ENCODE measurements at places on chromosomes 6 and 20.

GRCh38 chr6:120564779-120565178 is 769.5 kb downstream of the TBC1D32 start:
- no peak for DNase-seq

DNA sequence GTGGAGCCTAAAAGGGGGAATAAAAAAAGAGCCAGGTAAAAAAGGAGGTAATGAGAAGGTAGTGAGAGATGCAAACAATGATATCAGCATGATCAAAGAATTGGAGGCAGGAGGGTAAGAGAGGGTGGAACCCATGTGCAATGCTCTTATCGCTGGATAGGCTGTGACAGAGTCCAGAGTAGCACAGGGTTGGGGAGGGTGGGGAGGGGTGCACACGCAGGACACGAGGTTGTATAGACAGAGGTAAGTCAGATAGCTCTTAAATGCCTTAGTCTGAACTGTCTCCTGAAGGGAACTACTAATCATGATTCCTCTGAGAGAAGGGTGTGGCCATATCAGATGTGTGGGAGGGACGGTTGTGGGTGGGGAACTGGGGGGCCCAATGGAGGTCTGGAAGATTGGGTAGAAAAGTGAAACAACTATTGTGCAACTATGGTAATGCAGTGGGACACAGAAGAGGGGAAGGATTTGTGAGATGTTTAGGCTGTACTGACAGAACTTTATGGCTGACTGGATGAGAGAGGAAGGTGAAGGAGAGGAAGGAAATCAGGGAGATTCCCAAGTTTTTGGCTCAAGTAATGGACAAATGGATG is 354.8 kb downstream of the BTBD9 start:
- DNase-seq = no peak

DNA sequence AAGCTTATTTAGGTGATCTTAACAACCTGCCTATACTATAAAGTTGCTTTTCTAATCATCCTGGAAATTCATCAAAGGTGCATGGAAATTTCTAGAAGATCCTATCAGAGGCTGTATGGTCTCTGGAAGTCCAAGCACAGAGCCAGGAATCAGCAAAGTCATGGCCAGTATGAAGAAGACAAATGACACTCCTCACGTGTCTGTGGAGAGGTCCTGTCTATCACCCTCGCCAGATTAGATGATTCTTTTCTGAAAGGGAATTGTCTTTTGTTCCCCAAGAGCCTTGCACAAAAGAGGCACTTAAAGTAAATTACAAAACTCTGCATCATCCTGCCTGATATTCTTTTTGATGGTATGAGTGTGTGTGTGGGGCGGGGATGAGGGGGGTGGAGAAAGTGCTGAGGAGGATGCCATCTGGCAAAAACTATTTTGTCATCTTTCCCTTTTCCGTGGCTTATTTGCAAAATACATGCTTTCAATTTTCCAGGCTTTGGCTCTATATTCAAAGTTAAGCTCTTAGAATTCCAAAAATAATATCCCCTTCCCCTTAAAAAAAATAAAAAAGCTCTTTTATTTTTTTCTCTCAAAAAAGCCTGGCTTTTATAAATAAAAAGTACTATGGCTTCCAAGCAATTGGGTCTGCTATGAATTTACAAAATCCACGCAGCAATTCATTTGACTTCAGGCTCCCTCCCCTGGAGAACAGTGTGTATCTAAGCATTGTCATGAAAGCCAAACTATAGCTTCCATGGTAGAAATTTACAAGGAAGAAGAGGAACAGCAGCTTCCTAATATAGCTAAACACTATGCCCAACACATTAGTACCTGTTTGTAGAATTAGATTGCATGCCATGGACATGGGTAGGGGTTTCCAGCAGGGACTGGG is 185.2 kb upstream of the ARG1 start:
- no peak for DNase-seq

DNA sequence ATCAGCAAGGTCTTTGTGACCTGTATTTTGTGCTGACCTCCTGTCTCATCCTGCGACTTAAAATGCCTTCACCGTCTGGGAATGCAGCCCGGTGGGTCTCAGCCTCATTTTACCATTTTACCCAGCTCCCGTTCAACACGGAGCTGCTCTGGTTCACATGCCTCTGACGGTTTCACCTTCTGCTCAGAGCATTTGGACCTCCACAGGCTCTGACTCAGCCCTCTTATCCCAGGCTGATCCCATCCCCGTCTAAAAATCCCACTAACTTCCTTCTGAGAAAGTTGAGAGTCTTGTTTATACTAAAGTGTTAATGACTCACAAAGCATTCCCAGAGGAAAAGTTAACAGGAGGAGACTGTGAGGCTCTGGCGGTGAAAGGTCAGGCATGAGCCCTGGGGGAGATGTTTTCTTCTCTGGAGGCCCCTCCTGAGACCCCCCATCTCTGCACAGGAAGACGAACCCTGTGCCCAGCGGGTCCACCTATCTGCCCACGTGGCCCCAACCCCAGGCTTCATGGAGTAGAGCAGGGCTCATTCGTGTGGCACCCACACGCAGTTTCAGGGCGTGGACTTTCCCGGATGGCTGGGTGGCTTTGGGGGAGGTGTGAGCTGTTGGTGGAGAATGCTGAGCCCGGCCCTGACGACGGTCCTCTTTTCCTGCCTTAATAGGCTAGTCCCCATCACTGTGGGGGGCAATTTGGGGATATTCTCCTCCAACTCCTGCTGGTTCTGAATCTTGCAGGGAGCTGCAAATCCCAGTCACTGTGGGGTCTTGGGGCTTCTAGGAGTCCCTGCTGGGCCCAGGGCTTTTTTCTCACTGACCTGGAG is 3.3 kb upstream of the BIRC7 start:
- DNase-seq = no peak

- DNase-seq = no peak
These were observed 3.2 kb downstream of the IRF4 start for GRCh38 chr6:394641-395289.

DNA sequence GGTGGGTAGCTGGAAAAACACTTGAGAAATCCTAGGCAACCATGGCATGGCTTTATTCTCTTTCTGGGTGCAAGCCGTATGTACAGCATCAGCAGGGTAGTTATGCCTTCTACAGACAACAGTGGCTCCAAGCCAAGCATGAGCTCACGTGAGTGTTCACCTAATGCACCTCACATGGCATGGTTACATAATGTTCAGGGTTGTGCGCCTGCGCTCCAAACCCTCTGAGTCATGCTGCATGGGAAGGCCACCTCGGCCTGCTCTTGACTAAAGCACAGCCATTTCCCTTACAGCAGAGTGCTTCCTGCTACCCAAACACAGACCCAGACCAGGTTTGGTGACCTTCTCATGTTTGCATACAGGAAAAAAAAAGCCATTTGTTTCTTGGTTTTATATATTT is 96.2 kb downstream of the VIP start:
- no peak for DNase-seq

Measured in stimulated activated CD4-positive, alpha-beta T cell treated with anti-CD3 and anti-CD28 coated beads, Interleukin-1b, Interleukin-23, amount 100 ng/mL, for 48 hours (primary cell).